ENCODE measurements at places on chromosomes 3 and 15.

DNA sequence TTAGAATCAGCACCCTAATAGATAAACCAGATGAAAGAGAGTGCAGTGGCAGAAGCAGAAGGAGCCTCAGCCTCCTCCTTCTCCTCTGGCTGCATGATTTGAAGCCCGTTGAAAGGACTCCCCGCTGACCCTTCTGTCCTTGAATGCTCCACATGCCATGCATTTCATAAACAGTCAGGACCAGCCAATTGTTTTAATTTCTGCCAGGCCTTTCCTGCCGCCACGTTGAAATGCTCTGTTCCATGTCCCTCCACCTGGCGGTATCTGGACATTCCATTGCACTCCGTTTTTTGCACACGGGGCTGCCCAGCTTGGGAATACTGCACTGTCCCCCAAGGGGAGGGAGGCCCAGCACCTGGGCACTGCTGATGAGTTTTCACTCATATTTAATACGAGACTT, 35.2 kb upstream of the GLCE start:
- no peak for DNase-seq

- DNase-seq, result no peak
Measured at GRCh38 chr15:68213991-68214837, 9.1 kb upstream of the CALML4 start.

- no peak for DNase-seq
Measured at GRCh38 chr3:163838769-163839168, 1239.5 kb downstream of the SI start.

- DNase-seq, result no peak
Measured at GRCh38 chr3:160667452-160667851, 9.5 kb upstream of the ARL14 start.

DNA sequence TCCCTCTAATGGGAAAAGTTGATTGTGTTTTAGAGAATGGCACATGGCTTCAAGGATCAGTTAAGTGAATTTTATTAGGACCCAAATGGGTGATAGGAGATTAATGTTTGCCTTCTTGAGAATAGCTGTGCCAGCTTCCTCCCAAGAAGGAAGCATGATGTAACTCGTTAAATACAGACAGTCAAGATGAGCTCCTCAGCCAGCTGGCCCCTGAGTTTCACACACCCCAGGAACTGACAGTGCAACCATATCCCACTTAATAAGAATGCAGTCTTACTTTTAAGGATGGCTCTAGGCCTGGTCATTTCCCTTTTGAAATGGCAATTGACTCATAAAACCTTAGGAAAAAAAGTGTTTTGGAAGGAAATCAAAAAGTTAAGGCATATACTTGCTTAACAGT, 472.8 kb upstream of the KCNMB2 start:
- DNase-seq, result no peak

GRCh38 chr3:169305460-169305859, 358.1 kb downstream of the MECOM start:
- no peak for DNase-seq

GRCh38 chr15:45776772-45777171, 141.9 kb downstream of the SQOR start:
- no peak for DNase-seq

- DNase-seq, result no peak
Measured at GRCh38 chr3:47362701-47363100, 18.1 kb upstream of the PTPN23 start.

All from GM12864 (cell line).